Stimulated activated CD8-positive, alpha-beta memory T cell treated with anti-CD3 and anti-CD28 coated beads, Interleukin-7, amount 100 ng/mL, for 24 hours (primary cell): ENCODE measurements at places on chromosomes 13 and 19.
A peak's percentile ranks its signal among the peaks of the same experiment; 100 is the strongest.

GRCh38 chr19:38655148-38655824 lies 7.8 kb downstream of the ACTN4 start:
- DNase-seq, result no peak

DNA sequence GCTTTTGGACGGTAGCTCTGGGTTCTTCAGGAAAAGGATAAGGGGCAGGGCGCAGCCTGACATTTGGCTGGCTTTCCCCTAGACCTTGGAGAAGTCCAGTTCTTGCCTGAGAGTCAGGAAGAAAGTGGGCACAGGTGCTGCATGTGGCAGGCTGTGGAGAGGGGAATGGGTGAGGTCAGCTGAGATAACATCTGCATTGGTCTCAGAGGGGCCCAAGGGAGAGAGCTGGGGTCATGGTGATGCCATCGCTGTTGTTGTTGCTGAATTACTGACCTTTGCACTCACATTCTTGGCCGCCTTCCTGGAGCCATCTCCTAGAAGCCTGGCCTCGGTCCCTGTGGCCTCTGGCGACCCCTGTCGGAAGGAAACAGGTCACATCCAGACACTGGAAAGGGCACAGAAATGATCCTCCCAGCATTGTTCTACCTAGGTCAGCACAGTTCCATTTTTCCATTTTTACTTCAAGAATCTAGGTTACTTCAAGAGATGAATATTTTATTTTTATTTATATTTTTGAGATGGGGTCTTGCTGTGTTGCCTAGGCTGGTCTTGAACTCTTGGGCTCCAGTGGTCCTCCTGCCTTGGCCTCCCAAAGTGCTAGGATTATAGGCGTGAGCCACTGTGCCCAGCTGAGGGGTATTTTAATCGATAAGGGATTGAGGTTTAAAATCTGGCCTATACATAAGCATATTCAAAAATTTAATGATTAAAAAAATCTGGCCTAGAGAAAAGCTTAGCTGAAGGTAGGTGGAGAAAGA lies 6.5 kb upstream of the LIPE start:
- DNase-seq, result no peak

DNA sequence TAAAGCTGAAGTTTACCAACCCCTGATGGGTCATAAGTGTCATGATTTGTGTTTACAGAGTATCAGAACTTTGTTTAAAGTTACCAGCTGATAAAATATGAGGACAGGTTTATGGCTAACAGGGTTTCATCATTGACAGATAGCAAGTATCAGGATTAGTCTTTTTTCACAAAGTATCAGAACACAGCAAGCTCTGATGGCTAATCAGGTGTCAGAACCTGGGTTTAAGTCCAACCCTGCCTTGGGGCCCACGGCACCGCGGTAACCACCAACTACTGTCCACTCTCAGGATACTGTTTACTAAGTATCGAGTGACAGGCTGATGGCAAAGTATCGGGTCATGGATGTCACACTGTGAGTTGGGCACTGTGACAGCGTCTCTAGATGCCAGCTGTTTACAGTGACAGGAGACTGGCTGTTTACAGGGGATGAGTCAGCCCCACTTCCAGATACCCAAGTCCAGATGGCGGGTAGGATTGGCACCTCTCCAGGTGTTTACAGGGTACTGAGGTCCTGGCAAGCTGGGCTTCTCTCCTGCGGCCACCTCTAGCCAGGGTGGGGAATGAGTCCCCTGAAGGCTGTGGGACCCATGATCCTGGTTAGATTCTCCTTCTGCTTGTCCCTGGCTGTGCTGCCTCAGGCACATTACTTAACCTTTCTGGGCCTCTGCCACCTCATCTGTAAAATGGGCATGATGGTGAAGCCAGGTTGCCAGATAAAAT lies 21.8 kb downstream of the ARRDC2 start:
- no peak for DNase-seq

DNA sequence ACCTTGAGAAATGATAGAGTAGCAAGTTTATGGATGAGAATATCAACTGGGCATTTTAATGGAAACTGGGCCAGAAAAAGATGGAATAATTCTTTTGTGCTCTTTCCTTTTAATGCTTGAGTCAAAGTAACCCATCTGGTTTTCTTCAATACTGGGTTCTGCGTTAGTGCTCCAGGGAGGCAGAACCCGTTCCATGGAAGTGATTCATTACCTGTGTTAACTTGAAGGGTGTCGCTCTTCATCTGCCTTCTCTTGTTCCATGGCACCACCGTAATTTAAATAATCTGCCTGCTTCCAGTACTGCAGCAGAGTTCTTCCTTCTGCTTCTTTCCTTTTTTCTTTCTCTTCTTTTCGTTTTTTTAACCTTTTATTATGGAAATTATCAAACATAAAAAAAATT lies 14.7 kb upstream of the USP12 start:
- no peak for DNase-seq

GRCh38 chr13:106466691-106467426 lies 68.6 kb downstream of the EFNB2 start:
- DNase-seq, result no peak

- DNase-seq, result no peak
Observed at GRCh38 chr19:32708457-32708856, 11.1 kb upstream of the TDRD12 start.

DNA sequence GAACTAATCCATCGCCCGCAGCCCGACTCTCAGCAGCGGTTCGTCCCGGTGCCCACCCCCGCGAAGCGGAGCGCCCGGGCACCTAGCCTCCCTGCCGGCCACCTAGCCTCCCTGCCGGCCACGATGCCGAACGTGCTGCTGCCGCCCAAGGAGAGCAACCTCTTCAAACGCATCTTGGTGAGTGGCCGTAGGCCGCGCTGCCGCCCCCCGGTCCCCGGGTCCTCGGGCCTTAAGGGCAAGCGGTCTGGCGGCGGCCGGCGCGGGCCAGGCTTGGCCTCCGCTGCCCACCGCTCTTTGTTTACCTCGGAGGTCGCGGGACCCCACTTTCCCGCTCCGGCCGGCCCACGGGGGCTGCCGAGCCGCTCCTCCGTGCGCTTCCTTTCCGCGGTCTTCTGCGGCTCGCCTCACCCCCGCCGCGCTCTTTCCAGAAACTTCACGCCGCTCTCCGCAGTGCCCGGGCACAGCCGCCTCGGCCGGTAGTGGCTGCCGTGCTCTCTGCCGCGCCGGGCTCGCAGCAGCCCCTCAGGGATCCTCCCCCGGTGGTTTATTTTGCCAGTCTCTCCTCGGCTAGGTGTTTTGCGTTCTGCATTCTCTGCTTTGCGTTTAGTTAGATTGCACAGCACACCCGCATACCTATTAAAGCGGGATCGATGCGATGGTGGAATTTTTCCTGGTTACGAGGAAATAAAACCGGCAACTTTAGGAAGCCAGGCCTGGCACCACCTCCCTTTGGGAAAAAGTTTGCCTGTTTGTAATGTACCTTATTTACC lies 524 bp downstream of the NAA16 start:
- DNase-seq, result peak; percentile 21

DNA sequence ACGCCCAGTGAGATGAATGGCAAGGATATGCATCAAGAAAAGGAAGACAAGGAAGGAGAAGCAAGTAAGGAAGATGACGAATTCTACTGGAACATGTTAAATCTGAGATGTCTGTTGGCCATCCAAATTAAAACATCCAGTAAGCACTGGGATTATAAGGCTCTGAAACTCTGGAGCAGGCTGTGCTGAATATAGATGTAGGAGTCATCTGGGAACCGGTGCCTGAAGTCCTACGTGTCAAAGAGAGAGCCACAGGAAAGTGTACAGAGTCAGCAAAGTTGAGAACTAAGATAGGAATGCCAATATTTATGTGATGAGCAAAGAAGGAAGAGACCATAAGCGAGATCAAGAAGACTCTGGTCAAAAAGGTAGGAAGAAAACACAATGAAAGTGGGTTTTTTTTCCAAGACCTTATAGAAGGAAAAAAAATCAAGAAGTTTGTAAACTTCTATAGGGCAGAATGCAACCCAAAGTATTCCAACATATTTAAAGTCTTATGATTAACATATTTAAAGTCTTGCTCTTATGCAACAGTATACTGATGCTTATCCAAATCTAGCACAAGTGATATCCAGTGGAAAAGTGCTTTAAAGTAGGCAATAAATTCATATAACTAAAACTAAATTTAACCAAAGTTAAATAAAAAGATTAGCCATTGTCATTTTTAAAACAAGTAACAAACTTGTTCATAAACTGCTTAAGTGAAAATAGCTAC lies 51.2 kb upstream of the EEF1AKMT1 start:
- DNase-seq, result no peak

DNA sequence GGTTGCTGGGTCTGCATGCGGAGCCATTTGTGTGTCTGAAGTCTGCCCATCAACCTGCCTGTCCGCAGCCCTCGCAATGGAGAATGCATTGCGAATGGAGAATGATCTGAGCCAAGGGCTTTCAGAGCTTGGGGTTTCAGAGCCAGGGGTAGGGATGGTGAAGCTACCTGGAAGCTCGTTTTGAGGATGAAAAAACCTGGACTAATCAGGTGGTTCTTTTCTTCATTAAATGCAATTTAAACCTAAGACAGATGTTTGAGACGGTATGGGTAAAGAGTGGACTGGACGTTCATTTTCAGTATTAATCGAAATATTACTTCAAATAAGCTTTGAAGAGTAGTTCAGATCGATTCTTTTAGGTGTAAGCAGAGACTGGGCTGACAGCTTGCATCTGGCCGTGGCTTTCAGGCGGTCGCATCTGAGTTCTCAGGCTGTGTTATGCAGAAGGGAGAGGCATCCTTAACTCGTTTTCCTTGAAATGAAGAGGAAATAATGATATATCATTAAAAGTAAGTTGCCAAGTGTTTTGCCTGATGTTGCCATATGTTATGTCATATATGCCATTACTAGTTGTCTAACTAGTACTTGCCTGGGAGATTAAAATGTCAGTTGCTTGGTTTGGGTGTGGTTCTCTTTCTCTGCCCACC lies 801 bp downstream of the MCF2L start:
- no peak for DNase-seq
